SJSA1 (cell line): ENCODE measurements at places on chromosomes 3 and 15. TPM values are rescaled to one million over a fixed set of nuclear protein-coding genes. Genes with fewer than 3 reads are reported as not detected.
A peak's percentile ranks its signal among the peaks of the same experiment; 100 is the strongest.

DNA sequence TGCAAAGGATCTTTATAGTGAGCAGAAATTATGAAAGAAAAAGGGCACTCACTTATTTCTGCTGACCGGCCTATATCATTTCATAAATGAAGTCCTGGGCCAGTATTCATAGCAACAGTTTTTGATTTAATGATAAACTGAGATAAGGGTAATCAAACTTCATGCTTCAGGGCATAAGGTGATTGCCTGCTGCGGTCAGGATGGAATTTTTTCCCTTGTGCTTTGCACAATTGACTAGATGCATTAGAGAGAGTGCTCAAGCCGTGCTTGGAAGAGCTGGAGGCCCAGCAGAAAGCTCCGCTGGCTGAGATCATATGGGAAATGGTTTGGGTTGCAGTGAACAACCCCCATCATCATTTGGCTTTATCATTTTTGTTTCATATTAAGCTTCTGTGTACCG is 10.4 kb downstream of the SEMA6D start:
- DNase-seq: no peak
- no peak overlapping the region for H3K4me3 ChIP-seq
- no peak overlapping the region for H3K27ac ChIP-seq
- no peaks in the 10 kb centered on the region for H3K27me3 ChIP-seq
- H3K4me1 ChIP-seq: no peaks in the 10 kb centered on the region

ACSBG1 gene
- total RNA-seq: not detected in 2 replicates

DNA sequence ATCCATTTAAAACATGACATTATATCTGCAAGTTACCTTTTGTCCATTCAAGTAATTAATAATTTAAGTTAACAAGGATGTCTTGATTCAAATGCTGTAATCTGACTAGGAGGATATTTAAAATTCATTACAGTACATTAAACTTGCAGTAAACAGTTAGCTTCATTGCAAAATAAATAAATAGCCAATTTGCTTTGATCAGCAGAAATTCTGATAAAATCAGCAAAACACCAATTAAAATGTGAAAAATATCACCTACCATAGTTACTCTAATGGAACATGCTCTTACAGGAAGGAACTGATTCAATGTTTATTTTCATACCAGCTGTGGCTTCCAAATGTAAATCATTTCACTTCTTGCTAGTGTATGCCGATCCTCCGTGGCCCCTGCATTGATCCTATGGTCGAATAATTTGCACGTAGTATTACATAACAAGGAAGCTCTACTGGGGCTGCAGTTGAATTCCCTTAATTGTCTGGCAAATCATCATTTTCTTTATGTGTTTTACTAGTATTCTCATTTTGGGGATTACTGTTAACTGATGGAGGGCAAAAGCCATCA is 150.7 kb downstream of the FOXB1 start:
- H3K27me3 ChIP-seq: no peaks in the 10 kb centered on the region
- peak; percentile 54 for DNase-seq
- peaks cover 28% of the 10 kb centered on the region for H3K4me1 ChIP-seq
- H3K4me3 ChIP-seq: no peak overlapping the region
- no peaks in the 10 kb centered on the region for H3K36me3 ChIP-seq

DNA sequence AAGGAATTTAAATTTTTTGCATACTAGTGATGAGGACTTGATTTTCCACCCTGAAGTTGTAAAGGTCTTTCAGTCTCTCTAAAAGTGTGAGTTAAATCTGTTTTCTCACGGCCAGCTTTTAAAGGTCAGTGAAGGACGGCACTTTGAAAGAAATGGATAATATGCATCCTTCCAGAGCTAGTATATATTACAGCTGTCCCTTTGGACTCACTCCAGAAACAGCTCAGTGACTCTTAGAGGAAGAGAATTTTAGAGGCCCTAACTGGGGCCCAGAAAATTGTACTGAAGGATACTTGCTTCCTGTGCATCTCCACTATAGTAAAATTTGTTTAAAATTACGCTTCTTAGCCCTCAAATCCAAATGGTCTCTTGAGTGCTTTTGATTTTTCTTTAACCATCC is 41.6 kb downstream of the PIK3CA start:
- DNase-seq: no peak
- no peaks in the 10 kb centered on the region for H3K36me3 ChIP-seq
- no peak overlapping the region for H3K27ac ChIP-seq
- no peaks in the 10 kb centered on the region for H3K27me3 ChIP-seq
- no peak overlapping the region for H3K4me3 ChIP-seq

SI gene
- not detected in 2 replicates for total RNA-seq

GRCh38 chr3:21067031-21067813 is 683.8 kb downstream of the ZNF385D start:
- no peaks in the 10 kb centered on the region for H3K4me1 ChIP-seq
- no peak for DNase-seq
- H3K4me3 ChIP-seq: no peak overlapping the region
- no peaks in the 10 kb centered on the region for H3K27me3 ChIP-seq
- H3K36me3 ChIP-seq: no peaks in the 10 kb centered on the region

DNA sequence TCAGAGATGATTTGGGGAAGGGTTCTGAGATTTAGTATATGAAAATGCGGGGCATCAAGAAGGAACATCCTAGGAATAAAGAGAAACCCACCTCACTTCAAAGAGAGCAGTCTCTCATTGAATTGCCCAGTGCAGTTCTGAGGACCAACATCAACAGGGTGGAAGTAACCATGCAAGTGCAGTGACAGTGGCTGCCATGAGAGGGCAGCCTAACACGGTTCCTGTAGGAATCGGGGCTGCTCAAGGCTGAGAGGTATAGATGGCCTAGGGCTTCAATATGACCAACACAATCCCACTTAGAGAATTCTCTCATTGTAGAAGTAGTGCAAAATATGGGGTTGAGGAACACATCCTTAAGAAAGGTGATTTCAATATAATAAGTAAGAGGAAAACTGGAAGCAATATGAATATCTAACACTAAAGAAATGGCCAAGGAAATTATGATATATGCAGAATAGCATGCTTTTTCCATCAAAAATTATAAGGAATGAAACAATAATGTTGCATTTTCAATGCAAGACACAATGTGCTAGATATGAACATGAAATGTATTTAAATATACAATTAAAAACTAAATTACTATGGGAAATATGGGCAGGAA is 51.1 kb upstream of the ARRDC4 start:
- no peak overlapping the region for H3K4me3 ChIP-seq
- no peaks in the 10 kb centered on the region for H3K4me1 ChIP-seq
- DNase-seq: peak; percentile 50
- no peaks in the 10 kb centered on the region for H3K27me3 ChIP-seq
- H3K27ac ChIP-seq: no peak overlapping the region

ZNF774 gene
- total RNA-seq: 0.66 and 4.1 TPM in 2 replicates
